HCT116 (cell line): ENCODE measurements at places on chromosomes 12 and 14.

DNA sequence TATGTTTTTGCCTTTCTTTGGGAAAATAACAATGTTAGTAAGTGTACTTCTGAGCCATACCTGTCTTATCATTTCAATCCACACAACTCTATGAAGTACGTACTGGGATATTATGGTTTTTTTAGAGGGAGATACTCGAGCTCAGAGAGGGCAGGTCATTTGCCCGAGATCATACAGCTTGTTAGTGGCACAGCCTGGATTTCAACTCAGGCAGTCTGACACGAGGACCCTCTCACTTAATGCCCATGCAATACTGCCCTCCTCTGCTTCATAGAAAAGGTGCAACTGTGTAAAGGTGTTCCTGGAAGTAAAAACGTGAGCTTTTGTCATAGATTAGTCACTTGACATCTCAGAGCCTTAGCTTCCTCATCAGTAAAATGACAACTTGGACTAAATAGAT lies 128.0 kb downstream of the NDUFA12 start:
- peak; percentile 65 for DNase-seq

DNA sequence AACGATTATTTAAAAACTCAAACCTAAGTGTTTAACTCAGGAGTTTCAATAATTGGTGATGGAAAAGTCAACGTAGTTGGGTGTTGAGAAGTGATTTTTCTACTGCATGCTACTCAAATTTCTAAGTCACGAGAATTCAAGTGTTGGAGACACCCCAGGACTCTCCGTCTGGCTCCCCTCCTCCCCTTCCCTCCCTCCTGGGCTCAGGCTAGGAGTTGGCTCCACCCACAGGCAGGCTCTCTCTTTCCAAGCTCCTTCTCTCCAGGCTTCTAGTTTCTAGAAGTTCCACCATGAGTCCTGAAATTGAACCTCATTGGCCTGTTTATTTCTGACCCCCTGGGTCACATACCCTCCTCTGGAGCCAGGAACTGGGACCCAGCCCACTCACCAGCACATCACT lies 73.0 kb downstream of the TMEM132D start:
- no peak for DNase-seq

DNA sequence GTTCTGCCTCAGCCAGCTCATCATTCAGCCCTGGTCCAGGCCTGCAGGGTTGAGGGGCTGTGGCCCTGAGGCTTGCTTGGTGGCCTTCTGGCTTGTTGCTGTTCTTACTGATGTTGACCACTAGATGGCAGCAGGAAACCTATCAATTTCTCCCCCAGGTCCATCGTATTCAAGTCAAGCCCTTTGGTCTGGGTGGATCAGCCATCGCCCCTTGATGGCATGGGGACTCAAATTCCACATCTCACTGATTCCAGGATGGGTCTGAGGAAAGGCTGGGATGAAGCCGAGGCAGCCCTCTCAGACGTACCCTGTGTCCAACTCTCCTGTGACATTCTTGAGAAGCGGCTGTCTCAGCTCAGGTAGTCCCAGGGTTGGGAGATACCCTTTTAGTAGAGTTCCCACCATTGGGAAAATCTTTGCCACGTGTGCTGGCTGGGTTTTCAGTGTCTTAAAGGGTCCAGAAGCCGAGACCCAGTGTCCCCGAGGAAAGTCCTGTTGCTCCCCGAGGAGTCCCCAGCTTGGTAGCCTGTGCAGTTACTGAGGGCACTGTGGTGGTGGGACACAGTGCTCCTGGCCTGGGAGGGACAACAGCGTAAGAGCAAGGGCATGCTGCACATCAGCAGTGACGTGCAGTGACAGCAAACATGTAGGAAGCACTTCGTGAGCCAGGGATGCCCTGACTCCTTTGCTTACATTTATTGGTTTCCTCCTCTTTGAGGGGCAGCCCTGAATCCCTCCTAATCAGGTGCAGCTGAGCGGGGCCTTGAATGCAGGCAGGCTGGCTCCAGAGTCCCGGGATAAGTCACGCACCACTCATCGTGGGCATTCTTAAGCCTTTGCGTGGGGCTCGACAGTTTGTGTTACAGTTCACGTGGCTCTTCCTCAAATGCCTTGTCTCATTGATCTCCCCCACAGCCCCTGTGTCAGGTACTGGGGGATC lies 58.6 kb downstream of the TSPAN9 start:
- DNase-seq, result peak; percentile 61

DNA sequence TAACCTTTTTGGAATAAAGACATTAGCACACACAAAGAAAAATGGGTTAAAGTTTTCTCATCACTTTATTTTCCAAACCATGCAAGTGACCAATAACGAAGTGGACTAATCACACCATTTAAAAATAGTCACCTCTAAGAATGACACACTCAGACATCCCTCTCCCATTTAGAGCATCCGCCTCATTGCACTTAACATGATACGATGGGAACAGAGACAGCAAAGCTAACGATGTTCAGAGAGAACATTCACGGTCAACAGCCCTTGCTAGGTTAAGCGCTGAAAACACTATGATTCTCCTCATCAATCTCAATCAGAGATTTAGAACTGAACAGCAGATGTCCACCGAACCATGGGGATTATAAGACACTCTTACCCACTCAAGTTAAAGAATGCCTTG lies 35.8 kb downstream of the NIN start:
- DNase-seq, result no peak

GRCh38 chr14:43949400-43949799 lies 557.7 kb downstream of the FSCB start:
- DNase-seq, result no peak

DNA sequence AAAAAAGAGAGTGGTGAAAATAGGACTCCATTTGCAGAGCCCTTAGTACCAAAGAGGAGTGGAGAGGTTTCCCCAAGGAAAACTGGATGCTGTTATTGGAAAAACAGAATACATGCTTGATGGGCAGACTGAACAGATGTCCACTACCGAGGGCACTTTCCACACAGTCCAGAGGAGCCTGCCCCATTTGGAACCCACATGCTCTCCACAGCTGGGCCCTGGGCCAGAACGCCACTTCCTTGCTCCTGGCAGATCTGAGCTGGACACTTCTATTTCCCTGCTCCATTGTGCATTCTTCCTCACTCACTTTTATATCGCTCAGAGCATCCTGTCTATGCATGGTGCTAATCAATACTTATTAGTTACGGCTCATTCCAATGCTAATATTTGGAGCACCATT lies 249.9 kb downstream of the SLC15A4 start:
- no peak for DNase-seq

DNA sequence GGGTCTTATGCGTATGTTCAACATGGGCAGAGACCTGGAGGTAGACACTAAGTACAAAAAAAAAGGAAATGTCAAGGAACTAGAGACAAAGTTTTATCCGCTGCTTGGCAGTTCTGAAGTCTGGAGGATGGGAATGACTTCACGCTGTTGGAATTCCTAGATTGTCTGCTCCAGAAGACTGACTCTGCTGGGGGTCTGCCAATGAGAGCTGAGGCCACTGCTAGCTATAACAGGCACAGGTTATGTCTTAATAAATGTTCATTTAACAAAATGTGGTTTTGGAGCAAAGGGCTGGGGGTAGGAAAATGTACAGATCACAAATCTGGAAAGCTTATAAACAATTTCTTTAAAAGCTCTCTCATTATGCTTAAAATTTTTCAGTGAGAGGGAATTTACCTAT lies 5.9 kb downstream of the RNASE8 start:
- DNase-seq, result no peak

DNA sequence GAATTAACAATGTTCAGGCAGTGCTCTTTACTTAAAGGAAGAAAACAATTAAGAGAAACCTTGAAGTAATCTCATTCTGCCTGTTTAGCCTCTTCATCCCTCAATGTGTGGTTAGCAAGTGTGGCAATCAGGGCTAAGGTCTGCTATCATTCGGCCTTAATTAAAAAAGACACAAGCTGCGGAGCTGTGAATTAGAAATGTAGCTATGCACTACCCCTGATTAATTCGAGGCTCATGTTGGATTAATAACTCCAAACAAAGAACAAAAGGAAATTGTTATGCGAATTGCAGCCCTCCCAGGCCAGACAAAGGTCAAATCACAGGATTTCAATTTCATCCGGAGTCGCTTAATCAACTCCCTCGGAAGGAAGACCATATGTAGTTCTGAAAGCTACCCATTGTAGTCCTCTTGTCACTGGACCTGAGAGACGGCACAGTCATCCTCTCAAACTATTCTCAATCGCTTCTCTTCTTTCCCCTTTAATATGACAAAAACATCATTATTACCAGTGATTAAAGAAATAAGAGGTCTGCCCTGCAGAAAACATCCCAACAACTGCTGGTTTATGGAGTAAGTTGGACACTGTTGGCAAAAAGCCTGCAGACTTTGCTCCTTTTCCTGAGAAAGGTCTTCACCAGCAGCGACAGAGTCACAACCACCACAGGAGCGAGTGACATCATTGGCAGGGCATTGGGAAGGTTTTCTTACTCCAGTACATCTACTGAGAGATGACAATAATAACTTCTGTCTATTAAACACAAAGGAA lies 71.1 kb upstream of the SOX5 start:
- no peak for DNase-seq

DNA sequence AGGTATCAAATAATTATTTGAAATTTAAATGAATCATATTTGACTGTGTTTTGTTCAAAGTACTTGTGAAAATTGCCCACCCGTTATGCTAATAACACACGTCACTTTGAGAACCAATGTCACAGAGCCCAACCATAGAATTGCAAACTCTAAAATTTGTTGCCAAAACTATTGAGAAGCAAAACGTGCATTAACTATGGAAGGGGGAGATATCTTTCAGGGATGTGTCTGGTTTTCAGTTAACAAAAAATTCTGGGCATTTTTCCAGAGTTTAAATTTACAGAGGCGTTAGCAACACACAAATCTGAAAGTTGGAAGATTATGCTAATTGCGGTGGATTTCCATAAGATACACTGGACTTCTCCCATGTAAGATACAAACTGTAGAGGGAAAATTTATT lies 371.8 kb upstream of the E2F7 start:
- no peak for DNase-seq

DNA sequence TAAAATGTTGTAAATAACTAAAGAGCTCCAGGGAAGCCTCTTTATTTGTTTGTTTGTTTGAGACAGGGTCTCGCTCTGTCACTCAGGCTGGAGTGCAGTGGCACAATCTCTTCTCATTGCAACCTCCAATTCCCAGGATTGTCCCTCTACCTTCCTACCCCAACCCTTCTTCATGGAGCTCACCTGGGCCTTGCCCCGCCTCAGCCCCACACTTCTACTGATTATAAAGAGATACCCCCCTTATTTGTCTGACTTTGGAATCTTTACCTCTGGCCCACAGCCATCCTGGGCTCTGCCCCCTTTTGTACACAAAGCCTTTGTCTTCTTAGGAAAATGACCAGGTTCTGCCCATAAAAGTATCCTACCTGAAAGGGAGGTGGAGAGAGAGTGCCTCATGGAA lies 9.1 kb upstream of the BLTP3B start:
- DNase-seq, result no peak

GRCh38 chr14:93736378-93737014 lies 51.8 kb downstream of the PRIMA1 start:
- no peak for DNase-seq

- no peak for DNase-seq
Observed at GRCh38 chr12:124456652-124457152, 110.7 kb downstream of the NCOR2 start.

- no peak for DNase-seq
Observed at GRCh38 chr12:125135906-125136305, 70.7 kb downstream of the AACS start.

DNA sequence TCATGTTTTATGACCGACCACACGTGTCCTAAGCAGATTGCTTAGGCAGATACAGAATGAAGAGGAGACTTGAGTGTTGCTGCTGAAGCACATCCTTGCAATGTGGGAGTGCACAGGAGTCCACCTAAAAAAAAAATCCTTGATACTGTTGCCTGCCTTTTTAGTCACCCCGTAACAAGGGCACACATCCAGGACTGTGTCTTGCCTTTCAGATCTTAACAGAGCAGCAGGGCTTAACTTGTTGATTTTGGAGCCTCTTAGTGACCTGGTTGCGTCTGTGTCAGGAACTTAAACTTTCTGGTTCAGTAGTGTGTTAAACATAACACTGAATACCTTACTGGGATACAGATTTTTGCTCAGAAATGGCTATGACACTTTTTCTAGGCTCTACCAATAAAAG lies 6.5 kb downstream of the EIF2B2 start:
- no peak for DNase-seq

DNA sequence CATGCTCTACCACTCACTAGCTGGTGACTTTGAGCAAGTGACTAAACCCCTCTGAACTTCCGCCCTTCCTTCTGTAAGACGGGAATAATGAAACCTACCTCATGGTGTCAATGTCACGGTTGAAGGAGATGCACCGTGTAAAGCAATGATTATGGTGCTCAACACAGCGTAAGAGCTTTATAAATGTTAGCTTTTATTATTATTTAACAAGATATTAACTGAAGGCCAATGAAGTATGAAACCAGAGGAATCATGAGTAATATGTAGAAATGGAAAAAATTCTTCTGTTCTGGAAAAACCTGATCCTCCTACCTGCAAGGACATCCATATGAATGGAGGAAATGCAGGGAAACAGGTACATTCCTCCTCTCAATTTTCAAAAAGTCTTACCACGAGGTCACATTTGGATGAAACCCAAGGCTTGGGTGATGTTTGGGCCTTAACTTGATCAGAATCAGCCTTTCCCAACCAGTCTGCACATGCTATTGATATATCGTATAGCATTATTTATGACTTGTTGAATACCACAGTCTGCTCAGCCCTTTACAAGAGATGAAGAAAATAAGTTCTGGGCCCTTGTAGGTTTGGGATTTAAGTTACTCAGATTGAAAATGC lies 166.8 kb upstream of the TBX3 start:
- DNase-seq, result no peak

- DNase-seq, result no peak
Observed at GRCh38 chr14:93079865-93080403, 35.8 kb downstream of the ITPK1 start.

GRCh38 chr12:28817524-28817923 lies 331.6 kb upstream of the FAR2 start:
- no peak for DNase-seq

DNA sequence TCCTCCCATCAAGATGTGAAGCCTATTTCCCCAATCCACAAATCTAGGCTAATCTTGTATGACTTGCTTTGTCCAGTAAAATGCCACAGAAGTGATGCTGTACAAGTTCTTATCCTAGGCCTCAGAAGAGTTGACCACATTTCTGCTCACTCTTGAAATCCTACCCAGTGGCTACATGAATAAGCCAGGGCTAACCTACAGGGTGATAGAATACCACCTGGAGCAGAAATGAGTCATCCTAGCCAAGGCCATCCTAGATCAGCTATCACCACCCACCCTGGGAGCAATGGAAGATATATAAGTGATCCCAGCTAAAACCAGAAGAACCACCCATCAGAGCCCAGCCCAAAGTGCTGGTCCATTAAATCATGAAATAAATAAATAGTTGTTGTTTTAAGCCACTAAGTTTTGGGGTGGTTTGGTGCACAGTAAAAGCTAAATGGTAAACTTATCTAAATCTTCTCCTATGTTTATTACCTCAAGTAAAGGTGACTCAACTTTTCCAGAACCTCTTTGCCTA lies 105.1 kb downstream of the RPS29 start:
- no peak for DNase-seq
